Fibroblast of the aortic adventitia (primary cell): ENCODE measurements at places on chromosomes 1 and 21.

DNA sequence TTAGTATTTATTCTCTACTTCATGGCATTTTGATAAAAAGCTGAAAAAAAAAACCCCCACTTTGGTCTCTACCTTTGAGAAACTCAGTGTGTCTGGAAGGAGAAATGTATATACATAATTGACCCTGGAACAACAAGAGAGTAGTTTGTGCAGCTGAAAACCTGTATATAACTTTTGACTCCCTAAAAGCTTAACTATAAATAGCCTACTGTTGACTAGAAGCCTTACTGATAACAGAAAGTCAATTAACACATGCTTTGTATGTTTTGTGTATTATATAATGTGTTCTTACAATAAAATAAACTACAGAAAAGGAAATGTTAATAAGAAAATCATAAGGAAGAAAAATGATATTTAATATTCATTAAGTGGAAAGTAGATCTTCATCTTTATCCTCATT is 88.0 kb downstream of the NEK7 start:
- no peak for DNase-seq

GRCh38 chr1:188188317-188188716 is 1359.6 kb downstream of the PLA2G4A start:
- DNase-seq = no peak

DNA sequence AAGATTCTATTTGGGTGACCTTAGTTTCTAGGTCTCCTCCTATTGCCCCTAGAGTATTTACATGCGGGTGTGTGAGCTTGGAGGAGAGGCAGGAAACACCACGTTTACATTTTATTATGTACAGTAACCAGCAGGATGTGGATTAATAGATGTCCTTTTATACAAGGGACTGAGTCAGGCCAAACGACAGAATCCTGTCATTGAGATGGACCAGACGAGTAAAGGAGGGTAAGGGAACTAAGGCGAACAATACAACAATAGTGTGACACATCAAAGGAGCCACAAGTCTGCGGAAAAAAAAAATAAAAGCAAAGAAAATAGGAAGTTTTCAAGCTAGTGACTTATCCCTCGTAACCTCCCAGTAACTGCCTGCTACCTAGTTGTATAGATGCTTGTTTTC is 151.1 kb downstream of the GABPA start:
- DNase-seq = peak; percentile 26

GRCh38 chr1:186511761-186512637 is 51.1 kb upstream of the PDC start:
- no peak for DNase-seq

GRCh38 chr1:201226178-201226514 is 35.5 kb downstream of the IGFN1 start:
- DNase-seq = no peak

DNA sequence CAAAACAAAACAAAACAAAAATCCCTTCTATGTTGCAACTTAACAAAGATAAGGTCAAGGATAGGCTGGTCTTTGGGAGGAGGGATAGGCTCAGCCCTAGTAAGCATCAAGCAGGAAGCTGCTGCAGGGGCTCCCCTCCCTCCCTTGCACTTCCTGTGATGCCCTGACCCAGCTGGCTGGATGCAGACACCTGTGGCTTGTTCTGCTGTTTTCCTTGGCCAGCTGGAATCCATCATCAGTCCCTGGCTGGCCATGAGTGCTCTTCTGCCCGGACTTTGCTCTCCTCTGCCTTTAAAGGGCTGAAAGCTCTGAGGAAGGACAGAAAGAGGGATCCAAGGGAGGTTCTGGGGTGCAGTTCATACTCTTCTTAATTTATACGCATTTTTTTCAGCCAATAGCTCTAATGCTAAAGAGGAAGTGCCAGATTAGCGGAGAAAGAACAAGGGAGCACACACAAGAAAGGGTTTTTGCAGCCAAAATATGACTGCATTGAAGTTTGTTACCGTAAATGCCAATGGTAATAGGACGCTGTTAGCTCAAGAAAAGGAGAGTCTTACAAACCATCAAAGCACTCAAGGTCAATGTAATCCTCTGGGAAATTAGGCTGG is 19.9 kb upstream of the UBE2U start:
- DNase-seq = peak; percentile 52

- DNase-seq = no peak
These were observed 36.1 kb upstream of the PLPPR4 start for GRCh38 chr1:99228153-99228552.

GRCh38 chr1:2419416-2419815 is 7.1 kb upstream of the PEX10 start:
- DNase-seq = no peak

- no peak for DNase-seq
These were observed 27.7 kb upstream of the LRRC7 start for GRCh38 chr1:69540052-69540451.

DNA sequence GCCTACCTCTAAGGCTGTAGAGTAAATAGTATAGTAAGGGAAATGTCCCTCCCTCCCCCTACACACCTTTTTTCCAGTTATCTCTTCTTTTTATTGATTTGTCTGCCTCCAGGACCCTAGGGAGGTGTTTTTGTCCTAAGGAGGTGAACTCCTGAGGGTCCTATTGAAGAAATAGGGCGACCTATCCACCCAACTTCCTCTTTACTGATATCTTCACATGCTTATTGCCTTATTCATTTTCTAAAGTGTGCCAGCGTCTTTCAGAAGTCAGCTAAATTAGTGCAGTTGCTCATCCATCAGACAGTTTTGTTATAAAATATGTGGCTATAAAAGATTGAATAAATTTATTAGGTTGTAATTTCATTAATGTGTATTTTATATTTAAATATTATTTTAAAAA is 5.9 kb downstream of the BACH1 start:
- DNase-seq = no peak

GRCh38 chr21:45949928-45950739 is 31.4 kb upstream of the COL6A1 start:
- no peak for DNase-seq

DNA sequence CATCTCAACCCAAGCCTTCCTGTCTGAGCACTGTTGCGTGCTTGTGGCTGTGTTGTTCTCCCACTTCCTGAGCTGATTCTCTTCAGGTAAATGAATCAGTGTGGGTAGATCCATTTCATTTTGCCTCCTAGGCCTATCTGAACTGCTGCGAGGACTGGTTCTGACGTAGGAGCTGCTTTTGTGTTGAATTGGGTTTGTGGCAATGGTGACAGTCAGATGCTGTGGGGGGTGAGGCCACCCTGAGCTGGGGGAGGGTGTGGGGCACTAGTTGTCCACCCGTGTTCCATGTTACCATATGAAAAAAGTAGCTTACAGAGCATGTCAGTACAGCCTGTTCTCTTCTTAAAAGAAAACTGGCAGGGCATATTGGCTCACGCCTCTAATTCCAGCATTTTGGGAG is 81.5 kb downstream of the MRPS6 start:
- no peak for DNase-seq

- no peak for DNase-seq
These were observed 1.2 kb upstream of the HSPB7 start for GRCh38 chr1:16018749-16019643.

- DNase-seq = peak; percentile 82
These were observed 13.4 kb downstream of the PROK1 start for GRCh38 chr1:110464340-110464739.

DNA sequence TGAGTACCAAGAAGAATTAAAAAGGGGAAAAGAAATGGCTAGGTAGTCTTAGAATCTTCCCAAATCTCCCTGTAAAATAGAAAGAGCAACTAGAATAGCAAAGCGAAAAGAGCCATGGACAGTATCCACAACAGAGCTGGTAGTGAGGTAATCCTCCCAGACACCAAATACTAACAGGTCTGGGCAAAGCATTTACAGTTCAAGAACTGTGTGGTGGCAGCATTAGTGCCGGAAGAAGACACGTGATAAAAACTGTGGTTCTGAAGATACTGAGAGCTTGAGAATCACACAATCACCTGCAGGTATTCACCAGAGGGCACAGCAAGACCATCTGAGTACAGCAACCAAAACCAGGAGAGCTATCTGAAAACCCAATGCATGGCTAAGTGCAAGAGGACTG is 31.8 kb upstream of the OLIG2 start:
- no peak for DNase-seq

- DNase-seq = peak; percentile 82
These were observed 16.3 kb downstream of the DPYD start for GRCh38 chr1:97904534-97904933.

- no peak for DNase-seq
These were observed 169.4 kb downstream of the ASTN1 start for GRCh38 chr1:176994931-176995596.

DNA sequence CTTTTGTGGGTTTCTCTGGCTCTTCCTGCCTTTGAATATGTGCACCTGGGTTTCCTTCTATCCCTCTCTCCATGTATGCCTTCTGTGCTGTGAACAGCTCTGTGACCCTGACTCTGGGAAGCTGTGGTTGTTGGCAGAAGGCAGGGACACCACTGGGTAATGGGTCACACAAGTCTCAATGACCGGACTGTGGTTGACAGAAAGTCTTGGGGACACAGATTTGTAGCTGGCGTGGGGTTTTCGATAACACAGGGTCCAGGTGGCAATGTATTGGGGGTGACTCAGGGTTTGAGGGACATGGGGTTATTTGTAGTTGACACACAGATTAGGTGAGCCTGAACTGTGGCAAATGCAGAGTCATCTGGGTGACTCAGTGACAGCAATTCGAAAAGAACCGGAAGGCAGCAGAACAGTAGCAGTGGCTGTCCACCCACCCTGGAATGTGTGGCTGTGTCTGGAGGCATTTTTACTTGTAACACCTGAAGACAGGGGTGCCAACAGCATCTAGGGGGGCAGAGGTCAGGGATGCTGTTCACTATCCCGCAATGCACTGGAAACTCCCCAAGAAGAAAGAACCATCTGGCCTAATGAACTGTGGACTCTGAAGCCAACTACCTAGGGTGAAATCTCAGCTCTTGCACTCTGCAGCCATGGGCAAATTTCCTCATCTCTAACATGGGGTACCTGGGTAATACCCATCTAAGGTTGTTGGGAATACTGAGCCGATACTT is 13.0 kb upstream of the SLC6A9 start:
- DNase-seq = no peak

DNA sequence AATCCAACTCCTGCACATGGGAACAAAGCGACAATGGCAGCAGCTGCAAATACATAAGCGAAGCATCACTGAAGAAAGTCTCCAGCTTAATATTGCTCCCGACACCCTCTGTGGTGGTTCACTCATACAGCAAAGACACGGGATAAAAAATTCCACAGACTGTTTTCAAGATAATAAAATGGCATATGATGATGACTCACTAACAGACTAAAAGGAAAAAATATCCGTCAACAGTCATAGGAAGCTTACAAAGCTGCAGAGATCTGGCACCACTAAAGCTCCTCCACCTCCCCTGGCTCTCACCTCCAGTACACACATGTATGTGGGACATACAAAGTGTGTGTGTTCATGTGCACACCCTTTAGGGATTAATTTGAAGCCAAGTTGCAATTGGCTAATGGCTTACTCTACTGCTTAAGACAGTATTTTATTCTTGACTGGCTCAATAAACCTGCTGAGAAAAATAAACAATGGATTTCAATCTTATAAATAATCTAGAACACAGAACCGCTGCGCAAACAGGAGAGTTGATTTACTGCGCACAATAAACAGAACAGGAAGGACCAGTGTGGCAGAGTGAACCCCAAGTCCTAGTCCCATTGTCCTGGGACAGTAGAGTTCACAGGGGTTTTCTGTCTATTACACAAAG is 94.4 kb downstream of the SLC45A1 start:
- peak; percentile 95 for DNase-seq

DNA sequence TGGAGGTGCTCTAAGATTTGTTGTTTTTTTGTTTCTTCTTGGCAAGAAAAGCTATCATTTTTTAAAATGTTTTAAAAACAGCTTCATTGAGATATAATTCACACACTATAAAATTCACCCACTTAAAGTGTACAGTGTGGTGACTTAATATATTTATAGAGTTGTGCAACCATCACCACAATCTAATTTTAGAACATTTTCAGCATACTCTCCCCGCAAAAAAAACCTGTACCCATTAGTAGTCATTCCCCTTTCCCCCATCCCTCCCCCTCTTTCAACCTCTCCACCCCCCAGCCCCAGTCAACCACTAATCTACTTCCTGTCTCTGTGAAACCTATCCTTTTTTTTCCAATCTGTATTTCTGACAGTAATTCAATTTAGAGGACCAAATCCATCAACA is 30.6 kb downstream of the ZC3H11B start:
- DNase-seq = peak; percentile 61

- DNase-seq = peak; percentile 6
These were observed 104.0 kb upstream of the ZNF678 start for GRCh38 chr1:227459326-227459841.

- DNase-seq = no peak
These were observed 71.3 kb upstream of the BEND5 start for GRCh38 chr1:48848035-48848434.

GRCh38 chr1:164801791-164802502 is 243.0 kb downstream of the PBX1 start:
- DNase-seq = no peak

DNA sequence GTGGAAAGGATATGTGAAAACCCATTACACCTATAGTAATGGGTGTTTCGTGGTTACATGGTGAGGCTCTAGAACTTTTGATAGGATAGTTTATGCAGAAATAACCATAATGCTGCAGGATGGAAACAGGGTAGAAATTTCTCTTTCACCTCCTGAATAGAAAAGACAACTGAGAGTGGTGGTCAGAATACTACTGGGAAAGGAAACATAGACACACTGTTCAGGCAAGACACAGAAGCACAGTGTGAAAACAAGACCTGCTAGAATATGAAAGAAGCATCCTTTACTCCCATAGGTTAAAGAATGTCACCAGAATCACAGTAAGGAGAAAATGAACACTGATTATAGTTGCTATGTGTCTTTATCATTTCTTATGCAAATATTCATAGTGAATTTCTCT is 496.6 kb downstream of the DPYD start:
- no peak for DNase-seq

- no peak for DNase-seq
These were observed 48.4 kb upstream of the ADORA3 start for GRCh38 chr1:111551623-111552411.

DNA sequence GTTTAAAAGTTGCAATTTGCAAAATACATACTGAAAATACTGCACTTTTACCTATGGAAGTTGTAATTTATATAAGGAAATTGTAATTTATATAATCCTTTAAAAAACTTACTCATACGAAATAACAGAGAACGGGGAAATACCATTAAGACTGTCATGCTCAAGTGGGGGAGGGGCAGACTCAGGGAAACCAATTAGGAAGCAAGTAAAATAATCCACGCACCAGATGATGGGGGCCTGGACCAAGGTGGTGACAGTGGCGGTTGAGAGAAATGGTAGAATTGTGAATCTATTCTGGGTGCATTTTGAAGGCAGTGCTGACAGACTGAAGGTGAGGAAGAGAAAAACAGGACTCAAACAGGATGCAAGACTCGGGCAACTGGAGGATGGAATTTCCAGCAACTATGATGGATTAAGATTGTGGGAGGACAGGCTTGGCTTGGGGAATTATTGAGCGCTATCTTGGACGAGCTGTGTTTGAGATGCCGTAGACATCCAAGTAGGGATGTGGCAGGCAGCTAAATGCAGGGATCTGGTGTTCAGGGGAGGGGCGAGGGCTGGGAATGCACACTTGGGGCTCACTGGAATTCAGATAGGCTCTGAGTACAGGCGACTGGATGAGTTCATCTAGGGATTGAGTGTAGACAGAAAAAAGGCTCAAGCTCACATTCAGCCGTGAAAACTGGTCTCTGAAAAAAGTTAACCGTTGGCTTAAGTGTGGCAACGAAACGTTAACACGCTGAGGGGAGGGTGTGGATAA is 977 bp downstream of the LCA5L start:
- DNase-seq = peak; percentile 60

- DNase-seq = no peak
These were observed 133.8 kb downstream of the GLIS1 start for GRCh38 chr1:53605181-53605580.

GRCh38 chr1:61992257-61992656 is 202.4 kb upstream of the L1TD1 start:
- no peak for DNase-seq
